ENCODE measurements at places on chromosomes 11 and 22.

DNA sequence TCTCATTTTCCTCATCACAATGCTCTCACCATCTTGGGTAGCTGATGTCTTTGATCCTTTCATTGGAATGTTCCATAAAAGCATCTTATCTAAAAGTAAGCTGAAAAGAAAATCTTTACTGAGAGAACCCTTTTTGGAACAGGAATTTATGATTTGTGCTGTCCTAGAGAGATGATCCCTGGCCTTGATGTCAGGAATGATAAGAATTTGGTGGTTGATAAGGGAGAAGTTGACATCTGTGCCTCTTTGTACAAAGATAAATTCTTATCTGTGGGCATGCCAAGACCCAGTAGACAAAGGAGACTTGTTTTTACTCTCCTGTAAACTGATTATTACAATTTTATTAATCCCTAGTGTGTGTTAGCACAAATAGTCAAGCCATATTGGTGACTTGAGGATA, 36.9 kb downstream of the NAALAD2 start:
- DNase-seq = no peak

DNA sequence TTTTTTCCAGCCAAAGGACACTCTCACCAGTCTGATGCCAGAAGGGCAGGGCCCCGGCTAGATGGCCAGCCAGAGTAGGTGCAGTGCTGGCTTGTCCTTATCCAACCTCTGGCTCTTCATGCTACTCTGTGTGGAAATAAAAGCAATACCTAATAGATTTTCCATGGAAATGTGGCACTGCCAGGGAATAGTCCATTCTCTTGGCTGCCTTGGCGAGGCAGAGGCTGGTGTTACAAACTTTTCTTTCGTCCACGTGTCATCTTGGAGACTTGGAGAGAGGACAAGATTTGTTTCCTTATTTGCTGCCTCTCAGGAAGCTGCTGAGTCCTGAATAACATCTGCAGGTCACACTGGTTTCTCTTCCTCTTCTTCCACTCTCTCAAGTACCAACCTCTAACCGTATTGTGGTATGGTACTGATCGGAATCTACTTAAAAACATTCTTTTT, 17.2 kb upstream of the C1QTNF4 start:
- no peak for DNase-seq

DNA sequence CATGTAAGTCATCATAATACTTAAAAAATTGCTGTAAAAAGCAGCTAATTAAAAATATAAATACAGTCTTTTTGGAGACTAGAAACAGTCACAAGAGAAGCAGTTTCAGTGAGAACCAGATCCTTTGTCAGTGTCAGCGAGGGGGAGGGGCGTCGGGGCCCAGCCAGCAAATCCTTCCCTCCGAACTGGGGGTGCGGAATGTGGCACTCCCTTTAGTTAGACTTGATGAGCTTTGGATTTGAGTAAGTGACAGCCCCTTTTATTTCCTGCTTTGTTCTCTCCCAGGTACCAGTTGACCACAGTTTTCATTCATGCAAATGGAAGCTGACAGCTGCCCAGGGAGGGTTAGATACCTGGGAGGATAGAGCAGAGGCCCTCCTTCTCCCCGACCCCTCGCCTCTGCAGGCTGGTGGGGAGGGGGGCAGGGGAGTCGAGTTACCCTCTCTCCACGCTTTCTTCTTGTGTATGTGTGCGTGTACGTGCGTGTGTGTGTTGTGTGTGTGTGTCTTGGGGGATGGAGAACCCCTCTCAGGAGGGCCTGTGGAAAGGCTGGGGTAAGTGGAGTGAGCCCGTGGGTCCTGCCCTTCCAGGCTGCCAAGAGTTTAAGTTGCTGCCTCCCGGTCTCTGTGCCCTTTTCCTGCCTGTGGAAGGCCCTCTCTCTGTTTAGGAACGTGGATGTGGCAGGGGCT, 38.3 kb downstream of the PTPRJ start:
- no peak for DNase-seq

GRCh38 chr11:119181677-119182412, 3.4 kb upstream of the NHERF4 start:
- DNase-seq = no peak

DNA sequence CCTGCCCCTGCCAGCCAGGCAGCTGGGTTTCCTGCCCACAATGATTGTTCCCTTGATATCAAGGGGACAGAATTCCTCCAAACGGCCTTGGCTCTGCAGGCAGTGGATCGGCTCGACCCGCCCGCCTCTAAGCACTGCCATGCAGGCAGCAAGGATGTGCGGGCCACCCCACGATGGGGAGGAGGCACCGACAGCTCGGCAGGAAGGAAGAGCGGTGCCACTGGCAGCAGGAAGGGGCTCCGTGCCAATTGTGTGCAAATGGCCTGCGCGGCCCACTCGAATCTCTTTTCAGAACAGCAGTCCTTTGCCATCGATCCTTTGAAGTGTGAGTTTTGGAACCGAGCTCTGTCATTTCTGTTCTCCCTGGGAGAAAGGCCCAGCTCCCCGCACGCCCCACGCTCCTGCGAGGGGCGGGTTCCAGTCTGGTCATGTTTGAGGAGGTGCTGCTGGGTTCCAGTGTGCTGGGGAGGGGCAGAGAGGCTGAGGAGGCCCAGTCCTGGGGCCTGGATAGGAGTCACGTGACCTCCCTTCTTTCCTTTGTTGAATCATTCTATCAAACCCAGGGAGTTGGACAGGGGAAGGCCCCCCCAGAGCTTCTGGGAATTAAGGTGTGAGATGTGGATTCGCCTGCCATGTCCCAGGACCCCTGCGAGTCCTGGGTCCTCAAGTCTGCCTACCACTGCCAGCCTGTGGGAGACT, 406.0 kb downstream of the CTTN start:
- DNase-seq = no peak

- DNase-seq = no peak
Measured at GRCh38 chr11:68116974-68117373, 4.2 kb downstream of the CHKA start.

- DNase-seq = peak; percentile 67
Measured at GRCh38 chr22:37328017-37328416, 45.7 kb downstream of the CYTH4 start.

DNA sequence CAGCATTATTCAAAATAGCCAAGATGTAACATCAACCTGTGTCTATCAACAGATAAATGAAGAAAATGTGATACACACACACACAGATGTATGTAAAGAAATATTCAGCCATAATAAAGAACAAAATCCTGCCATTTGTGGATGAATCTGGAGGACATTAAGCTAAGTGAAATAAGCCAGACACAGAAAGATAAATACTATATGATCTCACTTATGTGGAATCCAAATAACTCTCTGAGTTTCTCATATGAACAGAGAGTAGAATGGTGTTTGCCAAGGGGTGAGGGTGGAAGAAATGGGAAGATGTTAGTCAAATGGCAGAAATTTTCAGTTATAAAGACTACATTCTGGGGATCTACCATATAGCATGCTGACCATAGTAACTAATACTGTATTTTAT, 224.2 kb downstream of the GUCY1A2 start:
- DNase-seq = no peak

GRCh38 chr22:29011240-29012100, 50.2 kb downstream of the C22orf31 start:
- no peak for DNase-seq

- DNase-seq = peak; percentile 59
Measured at GRCh38 chr22:46083383-46084350, 66.7 kb upstream of the PPARA start.
